ENCODE measurements at places on chromosomes 6 and 20.

GRCh38 chr6:49299279-49299678 lies 163.8 kb downstream of the MMUT start:
- DNase-seq: peak; percentile 2

DNA sequence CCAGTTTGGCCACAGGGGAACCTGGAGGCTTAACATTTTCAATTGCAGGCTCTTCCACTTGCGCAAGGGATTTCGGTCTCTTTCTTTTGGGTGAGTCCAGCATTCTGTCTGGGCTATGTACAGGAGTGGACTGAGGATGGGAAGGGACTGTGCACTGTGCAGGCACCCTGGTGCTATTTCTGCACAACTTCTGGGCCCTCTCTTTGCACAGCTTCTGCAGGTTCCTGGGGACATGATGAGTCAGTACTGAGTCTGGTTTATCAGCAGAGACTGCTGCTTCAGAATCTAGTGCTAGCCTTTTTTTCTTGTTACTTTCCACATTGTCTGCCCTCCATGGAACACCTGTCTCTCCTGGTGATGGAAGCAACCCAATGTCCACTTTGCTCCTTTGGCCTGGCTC lies 78.5 kb upstream of the ASF1A start:
- no peak for DNase-seq

- no peak for DNase-seq
Observed at GRCh38 chr20:21653628-21654027, 51.8 kb upstream of the PAX1 start.

DNA sequence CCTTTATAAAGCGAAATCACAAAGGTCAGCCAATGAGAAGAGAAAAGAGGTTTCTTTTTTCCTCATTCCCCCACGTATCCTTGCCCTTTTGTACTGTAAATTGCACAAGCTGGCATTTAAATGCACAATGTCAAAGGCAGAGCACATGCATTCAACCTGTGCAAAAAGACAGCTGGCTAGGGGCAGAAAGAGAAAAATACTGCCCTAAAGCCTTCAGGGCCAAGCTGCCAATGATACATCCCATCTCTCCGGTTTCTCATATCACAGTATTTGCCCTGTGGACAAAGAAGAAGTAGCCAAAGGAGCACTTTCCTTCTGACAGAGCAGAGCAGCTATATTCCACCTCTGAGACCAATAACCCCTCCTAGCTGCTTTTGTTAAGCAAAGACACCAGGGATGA lies 219.2 kb downstream of the TRDN start:
- DNase-seq: no peak

- DNase-seq: no peak
Observed at GRCh38 chr6:127195833-127196232, 70.8 kb upstream of the RNF146 start.

DNA sequence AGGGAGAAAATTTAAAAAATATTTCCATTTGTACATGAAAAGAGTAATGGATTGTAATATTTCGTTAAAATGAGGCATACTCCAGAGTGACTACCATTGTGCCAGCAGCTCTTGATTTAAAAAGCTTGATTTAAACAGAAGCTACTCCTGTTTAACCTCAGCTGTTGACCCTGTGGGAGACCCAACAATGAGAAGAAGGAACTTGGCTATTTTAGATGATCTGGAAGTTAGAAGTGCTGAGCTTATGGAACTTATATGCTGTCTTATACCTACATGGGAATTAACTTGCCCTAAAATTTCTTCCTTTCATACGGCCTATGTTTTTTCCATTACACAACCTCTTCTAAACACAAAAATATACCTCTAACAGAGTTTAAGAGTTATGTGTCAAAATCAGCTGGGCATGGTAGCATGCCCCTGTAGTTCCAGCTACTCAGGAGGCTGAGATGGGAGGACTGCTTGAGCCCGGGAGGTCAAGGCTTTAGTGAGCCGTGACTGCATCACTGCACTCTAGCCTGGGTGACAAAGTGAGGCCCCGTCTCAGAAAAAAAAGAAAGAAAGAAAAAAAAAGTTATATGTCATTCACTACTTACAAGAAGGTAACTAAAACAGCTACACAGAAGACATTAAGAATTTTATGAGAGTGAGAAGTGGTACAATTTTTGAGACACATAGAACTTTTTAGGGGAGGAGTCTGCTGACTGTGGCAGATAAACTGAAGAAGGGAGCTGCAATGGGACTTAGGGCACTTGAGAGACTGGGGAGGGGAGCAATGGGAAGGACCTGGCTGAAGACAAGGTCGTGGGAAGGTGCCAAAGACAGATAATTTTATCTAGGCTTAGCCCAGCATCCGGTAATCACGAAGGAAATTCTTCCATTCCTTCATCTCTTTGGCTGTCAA lies 139.9 kb downstream of the MYB start:
- DNase-seq: no peak

GRCh38 chr6:21436625-21437024 lies 156.9 kb upstream of the SOX4 start:
- peak; percentile 47 for DNase-seq

DNA sequence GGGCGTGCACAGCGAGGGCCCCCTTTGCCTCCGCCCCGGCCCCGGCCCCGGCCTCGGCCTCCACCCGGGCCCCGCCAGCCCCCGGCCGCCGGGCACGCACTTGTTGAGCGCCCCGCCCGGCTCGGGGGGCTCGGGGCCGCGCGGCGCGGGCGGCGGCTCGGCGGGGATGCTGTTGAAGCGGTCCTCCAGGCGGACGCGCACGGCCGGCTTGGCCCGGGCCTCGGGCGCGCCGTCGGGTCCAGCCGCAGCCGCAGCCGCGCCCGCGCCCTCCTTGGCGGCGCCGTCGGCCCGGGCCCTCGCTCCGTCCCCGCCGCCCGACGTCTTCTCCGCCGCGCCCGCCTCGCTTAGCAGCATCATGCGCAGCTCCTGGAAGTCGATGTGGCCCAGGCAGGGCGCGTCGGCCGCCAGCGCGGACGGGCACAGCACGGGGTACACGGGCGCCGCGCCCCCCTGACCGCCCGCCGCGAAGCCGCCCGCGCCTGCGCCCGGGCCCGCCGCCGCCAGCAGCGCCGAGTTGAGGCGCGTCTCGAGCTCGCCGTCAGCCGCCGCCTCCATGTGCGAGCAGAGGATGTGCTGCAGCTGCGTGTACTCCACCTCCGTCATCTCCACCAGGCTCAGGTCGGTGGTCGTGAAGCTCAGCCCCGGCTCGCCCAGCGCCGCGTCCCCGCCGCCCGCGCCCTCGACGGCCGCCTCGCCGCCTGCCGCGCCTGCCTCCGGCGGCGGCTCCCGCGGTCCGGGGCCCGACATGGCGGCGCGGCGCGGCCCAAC lies 514 bp downstream of the TCFL5 start:
- DNase-seq: no peak

DNA sequence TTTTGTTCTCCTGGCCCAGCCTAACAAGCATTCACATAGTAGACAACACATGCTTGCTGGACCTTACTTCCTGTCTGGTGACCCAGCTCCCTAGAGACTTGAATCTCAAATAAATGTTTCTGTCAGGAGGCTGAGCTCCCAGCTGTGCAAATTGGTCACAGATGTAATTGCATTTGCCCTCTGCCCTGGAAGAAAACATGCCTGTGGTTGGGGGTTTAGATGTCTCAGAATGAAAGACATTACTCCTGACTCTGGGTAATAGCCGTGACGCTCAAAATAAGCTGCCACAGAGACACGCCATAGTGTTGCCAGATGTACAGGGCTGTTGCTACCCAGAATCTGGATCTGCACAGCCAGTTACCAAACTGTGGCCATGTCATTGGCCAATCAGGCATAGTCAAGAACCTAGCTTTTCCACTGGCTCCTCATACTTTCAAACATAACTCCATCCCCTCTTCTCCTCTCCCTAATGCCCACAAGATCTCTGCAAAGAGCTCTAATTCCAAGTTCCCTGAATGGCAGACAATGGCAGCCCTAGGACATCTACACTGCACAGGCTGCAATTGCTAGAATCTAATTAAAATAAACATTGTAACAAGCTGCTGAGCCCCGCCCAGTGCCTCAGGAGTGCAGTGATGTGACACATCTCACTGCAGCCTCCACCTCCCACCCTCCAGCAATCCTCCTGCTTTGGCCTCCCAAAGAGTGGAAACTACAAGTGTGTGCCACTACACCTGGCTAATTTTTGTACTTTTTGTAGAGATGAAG lies 32.8 kb upstream of the GMPR start:
- peak; percentile 90 for DNase-seq

DNA sequence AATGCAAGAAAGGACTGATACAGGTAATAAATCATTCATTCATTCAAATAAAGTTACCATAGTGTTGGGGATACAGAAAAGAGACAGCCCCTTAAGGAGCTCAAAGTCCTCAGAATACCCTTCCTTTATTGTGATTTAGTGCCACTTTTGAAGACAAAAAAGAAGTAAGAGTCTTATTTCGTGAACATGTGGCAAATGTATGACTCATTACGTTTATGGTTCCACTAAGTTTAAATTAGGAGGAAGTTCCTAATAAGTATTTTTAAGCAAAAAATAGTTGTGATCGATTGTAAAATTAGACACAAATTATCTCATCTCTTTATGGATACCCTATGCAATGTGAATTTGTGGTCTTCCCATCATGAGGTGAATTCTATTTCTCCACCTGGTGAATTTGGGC lies 38.5 kb upstream of the GCLC start:
- no peak for DNase-seq

- peak; percentile 9 for DNase-seq
Observed at GRCh38 chr20:62583424-62583920, 58.8 kb upstream of the SLCO4A1 start.

DNA sequence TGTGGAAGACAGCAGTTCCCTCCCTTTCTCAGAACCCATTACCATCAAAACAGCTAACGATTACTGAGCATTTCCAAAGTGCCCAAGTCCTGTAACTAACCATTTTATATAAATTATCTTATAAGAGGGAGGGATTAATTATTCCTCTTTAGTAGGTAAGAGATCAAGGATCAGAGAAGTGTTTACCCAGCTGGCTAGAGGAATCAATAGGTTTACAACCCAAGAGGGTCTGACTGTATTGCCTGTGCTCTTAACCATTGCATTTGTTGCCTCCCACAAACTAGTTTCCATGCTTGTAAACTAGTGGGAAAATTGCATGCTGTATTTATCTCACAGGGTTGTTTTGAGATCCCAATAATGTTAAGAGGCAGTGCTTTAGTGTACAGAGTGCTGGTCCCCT lies 3.7 kb upstream of the DBNDD2 start:
- DNase-seq: no peak

GRCh38 chr6:34610819-34611477 lies 54.8 kb upstream of the SPDEF start:
- DNase-seq: peak; percentile 88

GRCh38 chr6:24614648-24615047 lies 31.3 kb downstream of the KIAA0319 start:
- DNase-seq: no peak

DNA sequence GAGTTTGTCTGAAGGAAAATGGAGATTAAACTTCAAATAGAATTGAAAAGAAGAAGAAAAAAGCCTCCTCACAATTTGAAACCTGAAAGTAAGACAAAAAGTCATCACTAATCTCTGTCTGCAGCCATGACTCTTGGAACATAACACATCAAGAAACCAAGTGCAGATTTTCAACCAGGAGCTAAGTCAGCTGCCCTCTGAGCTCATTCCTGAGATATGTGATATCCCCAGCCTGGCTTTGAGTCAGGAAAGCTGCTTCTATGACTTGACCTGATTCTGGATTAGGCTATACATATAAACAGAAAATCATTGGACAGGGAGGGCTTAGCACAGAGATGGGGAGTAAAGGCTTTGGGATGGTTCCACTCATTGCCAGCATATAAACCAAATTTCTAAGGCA lies 891.4 kb downstream of the TFAP2A start:
- peak; percentile 89 for DNase-seq

DNA sequence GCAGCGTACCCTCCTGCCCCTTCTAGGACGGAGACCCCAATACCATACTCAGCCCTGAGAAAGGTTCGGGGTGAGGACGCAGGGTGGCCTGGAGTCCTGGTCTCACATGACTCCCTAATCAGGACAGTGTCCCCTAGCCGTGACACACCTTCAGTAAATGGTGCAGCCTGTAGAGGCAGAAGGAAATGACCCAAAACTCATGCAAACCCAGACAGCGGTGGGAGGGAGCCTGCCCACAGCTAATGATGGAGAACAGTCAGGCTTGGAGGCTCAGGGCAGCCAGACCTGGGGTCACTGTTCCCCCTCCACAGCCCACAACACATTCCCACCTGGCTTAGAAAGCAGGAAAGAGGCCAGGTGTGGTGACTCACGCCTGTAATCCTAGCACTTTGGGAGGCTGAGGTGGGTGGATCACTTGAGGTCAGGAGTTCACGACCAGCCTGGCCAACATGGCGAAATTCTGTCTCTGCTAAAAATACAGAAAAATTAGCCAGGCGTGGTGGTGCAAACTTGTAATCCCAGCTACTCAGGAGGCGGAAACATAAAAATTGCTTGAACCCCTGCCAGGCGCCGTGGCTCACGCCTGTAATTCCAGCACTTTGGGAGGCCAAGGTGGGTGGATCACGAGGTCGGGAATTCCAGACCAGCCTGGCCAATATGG lies 8.8 kb upstream of the HMGA1 start:
- no peak for DNase-seq

DNA sequence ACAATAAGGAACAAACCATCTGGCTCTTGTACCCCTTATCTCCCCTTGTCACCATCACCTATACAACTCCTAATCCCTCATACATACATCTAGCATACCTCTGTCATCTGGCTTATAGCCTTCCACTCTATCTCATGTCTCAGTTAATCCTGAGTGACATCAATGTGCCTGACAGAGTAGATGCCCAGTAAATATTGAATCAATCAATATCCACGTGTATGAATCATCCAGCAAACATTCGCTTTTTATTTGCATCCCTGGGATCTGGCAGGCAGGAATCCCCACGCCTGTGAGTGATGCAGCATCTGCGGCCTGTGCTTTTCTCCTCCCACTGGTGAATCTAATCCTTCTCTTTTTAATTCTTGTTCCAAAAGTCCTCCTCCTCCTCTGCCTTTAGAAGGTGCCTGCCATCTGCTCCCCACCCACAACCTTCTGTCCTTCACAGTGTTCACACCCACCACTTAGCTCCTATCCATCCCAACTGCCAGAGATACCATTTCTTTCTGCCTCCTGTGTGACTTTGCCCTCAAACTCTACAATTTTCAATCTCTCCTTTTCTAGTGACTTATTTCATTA lies 37.6 kb downstream of the ZNF391 start:
- no peak for DNase-seq

GRCh38 chr6:163352966-163353365 lies 61.6 kb upstream of the QKI start:
- no peak for DNase-seq

GRCh38 chr6:22024973-22025467 lies 271.8 kb downstream of the PRL start:
- DNase-seq: no peak

- DNase-seq: peak; percentile 62
Observed at GRCh38 chr20:10761786-10762185, 88.0 kb upstream of the JAG1 start.

DNA sequence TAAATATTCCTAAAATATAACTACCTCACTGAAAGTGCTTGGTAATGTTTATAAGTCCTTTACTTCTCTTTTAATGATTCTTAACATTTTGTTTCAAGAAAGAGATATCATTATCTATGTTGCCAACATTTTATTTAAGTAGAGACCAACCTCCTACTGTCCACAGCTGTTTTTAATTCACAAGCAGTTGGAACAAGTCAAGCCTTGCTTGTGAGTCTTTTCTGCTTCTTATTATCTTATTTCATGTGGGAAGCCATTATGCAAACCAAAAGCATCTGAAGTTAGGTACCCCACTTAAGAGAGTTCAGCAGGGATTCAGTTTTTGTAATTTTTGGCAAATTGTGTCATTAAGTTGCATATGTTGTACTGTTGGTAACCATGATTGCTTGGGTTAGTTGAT lies 1714.5 kb downstream of the GRIK2 start:
- DNase-seq: no peak

- no peak for DNase-seq
Observed at GRCh38 chr20:38547288-38548085, 33.5 kb upstream of the ADIG start.

GRCh38 chr20:51553897-51554486 lies 11.5 kb upstream of the NFATC2 start:
- peak; percentile 69 for DNase-seq
